ENCODE measurements at places on chromosomes 12 and 14. TPM values are rescaled to one million over a fixed set of nuclear protein-coding genes. Genes with fewer than 3 reads are reported as not detected.

- H3K4me3 ChIP-seq = peak within 1 kb of the TSS; percentile 95
- peak within 1 kb of the TSS; percentile 93 for H3K27ac ChIP-seq
- peak; percentile 88 for DNase-seq
- peaks cover 3% of the 10 kb centered on the region for H3K36me3 ChIP-seq
- H3K4me1 ChIP-seq = peaks cover 46% of the 10 kb centered on the region
Observed at GRCh38 chr14:100375963-100376735, 53.0 kb downstream of the SLC25A47 start.

DNA sequence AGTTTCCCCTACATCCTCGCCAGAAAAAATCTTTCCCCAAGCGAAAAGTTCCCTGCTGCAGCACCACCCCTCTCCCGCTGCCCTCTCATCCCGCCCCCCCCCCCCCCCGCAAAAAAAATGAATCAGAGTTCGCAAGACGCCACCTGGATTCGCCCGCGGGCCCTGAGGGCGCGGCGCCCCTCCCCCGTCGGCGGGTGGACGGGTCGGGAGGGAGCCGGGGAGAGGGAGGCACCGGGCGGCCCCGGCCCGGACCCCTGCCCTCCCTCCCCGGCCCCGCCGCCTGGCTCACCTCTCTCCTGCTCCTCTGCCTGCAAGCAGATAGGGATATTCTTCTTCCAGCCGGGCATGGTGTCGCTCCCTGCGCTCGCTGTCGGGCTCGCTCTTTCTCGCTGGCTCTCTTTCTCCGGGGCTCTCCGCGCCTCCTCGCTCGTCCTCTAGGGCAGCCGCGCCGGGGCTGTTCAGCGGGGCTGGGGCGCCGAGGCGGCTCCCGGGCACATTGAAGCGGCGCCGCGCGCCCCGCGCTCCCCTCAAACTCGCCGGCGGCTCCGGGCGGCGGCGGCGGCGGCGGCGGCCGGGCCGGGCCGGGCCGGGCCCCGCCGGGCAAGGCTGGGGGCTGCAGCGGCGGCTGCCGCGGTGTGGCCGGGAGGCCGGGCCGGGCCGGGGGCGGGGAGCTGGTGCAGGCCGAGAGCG, 200.3 kb upstream of the CAND1 start:
- peak overlapping the region; percentile 97 for H3K27ac ChIP-seq
- peak; percentile 48 for DNase-seq
- H3K27me3 ChIP-seq = peaks cover 15% of the 10 kb centered on the region
- peaks cover 31% of the 10 kb centered on the region for H3K4me1 ChIP-seq
- no peaks in the 10 kb centered on the region for H3K36me3 ChIP-seq

GRCh38 chr14:95472819-95473251, 43.6 kb downstream of the SYNE3 start:
- H3K4me3 ChIP-seq = no peak overlapping the region
- no peaks in the 10 kb centered on the region for H3K27me3 ChIP-seq
- DNase-seq = no peak
- H3K4me1 ChIP-seq = no peaks in the 10 kb centered on the region
- H3K27ac ChIP-seq = peak overlapping the region; percentile 52
- H3K36me3 ChIP-seq = no peaks in the 10 kb centered on the region

DNA sequence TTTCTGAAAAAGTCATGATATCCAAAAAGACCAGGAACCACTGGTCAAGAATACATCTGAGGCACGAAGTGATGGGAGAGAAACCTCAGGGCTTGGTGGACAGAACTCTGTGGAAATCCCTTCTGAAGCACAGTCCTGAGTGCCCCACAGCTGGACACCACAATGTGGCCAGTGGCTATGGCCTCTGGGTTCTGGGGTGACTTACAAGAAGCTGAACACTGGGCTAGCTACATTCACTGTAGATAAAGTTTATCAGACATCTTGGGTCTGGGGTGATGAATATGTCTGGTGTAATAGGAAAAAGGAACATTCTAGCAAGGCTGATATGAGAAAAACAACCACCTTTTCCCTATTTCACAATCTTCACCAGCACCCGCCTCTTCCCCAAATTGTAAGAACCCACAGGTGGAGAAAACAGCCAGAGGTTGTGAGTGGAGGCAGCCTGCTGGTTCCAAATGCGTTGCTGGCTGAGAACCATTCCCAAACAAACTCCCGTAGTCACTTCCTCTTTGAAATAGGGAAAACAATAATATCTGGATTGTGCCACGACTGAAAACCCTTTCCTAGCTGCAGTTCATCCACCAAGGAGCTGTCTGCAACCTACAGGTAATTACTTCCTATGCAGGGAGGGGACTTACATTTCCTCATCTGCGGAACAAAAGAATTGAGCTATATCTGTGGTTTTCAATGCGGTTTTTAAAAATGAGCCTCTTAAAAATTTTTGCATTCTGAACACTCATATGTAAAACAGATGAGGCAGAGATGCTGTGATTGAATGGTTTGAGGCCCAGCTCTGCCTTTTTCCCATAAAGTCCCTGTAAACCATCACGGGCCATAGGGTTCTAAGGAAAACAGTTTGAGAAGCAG, 193.6 kb downstream of the SLC41A2 start:
- no peak overlapping the region for H3K4me3 ChIP-seq
- H3K36me3 ChIP-seq = peaks cover 7% of the 10 kb centered on the region
- no peaks in the 10 kb centered on the region for H3K27me3 ChIP-seq
- H3K4me1 ChIP-seq = peaks cover 25% of the 10 kb centered on the region
- DNase-seq = no peak

DNA sequence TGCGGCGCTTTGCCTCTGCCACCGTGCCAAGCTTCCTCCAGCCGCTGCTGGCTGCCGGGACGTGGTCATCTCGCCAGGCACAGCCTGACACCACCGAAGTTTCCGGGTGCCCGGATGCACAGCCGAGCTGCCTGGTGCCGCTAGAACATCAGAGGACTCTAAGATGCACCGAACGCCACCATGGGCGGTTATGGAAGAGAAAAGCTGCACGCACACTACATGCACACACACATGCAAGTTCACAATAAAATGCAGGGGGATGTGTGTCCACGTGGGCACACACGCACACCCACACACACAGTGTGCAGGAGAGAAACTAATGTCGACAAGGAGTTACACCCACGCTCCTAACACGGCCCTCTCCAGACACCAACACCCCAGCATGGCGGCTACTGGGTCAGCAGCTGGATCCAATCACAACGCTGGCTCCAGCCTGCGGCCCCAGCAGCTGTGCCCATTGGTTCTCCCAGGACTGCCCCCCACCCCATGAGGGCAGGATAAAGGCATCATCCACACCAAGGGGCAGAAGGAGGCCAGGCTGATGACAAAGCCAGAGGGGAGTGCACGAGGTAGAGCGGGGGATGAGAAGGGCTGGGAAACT, 82.7 kb downstream of the BCL11B start:
- H3K4me3 ChIP-seq = no peak overlapping the region
- no peak overlapping the region for H3K27ac ChIP-seq
- H3K27me3 ChIP-seq = no peaks in the 10 kb centered on the region
- no peaks in the 10 kb centered on the region for H3K36me3 ChIP-seq

GRCh38 chr12:75784591-75784990, 247.0 kb downstream of the PHLDA1 start:
- H3K36me3 ChIP-seq = peaks cover 2% of the 10 kb centered on the region
- H3K27me3 ChIP-seq = no peaks in the 10 kb centered on the region
- no peak overlapping the region for H3K27ac ChIP-seq
- DNase-seq = no peak

DNA sequence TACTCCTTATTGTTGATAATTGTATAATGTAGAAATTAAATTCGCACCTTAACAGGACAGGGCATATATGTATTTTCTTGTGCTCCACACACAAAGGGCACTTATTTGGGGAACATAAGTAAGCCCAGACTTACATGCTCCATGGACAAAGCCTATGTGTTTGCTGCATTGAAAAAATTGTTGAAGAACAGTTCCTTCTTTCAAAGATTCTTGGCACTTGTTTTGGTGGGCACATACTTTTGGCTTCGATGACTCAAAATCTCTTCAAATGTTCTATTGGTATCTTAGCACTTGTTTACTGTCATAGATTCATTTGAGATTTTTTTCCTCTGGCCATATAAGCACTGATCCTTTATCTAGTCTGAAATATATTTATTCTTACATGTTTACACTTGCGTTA, 1.4 kb upstream of the MAP4K5 start:
- H3K4me1 ChIP-seq = peaks cover 43% of the 10 kb centered on the region
- H3K36me3 ChIP-seq = peaks cover 6% of the 10 kb centered on the region
- peak overlapping the region; percentile 84 for H3K4me3 ChIP-seq
- H3K27me3 ChIP-seq = no peaks in the 10 kb centered on the region
- DNase-seq = no peak

DNA sequence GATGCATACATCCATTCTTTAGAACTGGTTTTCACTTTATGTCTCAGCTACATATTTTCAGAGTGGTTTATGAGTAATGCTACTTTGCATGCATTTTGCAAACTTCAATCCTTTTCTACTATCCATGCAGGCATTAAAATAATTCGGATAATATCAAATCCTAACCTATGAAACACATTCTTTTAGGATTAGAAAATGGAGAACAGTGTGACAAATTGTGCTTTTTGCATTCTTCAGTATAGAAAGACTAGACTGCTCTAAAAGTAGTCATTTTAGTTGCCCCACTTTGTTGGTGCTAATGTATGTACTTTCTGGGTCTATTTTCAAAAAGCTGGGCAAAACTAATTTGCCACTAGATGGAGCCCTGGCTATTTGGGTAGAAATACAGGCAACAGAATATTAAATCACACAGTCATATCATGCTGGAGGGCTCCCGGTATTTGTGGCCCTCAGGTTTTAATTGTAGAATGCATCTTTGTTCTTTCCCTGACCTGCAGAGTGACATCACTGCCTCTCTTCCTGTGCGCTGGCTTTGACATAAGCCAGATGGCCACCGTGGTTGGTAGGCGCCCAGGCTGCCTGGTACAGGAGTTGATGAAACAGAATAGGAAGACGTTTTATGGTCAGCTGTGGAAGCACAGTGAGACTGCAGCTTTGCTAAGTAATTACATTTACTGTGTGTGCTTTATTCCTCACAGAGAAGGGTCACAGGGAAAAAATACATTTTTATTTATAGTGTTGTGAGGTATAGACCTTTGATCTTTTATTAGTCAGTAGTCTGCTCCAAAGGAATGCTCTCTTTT, 28.1 kb downstream of the MSRB3 start:
- H3K27ac ChIP-seq = no peak overlapping the region
- peaks cover 19% of the 10 kb centered on the region for H3K4me1 ChIP-seq
- H3K27me3 ChIP-seq = no peaks in the 10 kb centered on the region
- DNase-seq = peak; percentile 23

GRCh38 chr14:100907240-100907639, 3.7 kb upstream of the RTL1 start:
- no peaks in the 10 kb centered on the region for H3K36me3 ChIP-seq
- H3K4me1 ChIP-seq = peaks cover 31% of the 10 kb centered on the region
- H3K27me3 ChIP-seq = peaks cover 50% of the 10 kb centered on the region
- H3K27ac ChIP-seq = no peak overlapping the region
- H3K4me3 ChIP-seq = no peak overlapping the region
- DNase-seq = no peak

Gene PIP4P1
- total RNA-seq = 40.8 TPM

Data from neural crest cell (in vitro differentiated cells).